ENCODE measurements at places on chromosomes 13 and 19.

- no peak for DNase-seq
Observed at GRCh38 chr13:30382836-30383525, 39.3 kb upstream of the UBE2L5 start.

DNA sequence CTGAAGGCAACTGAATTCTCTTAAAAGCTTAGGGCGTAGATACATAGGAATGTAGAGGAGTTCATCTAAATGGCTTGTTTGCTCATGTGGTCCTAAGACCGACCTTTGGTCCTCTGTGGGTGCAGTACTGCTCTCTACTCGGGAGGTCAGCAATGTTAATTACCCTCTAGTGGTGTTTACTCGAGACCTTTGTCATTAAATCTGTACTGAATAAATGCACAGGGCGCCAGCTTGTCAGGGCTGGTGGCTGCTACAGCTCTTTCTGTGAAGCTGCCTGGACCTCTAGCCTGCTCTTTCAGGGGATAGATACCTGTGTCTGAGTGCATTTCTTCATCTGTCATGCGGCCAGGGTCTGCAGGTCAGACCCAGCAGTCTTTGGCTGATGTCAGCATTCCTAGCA lies 29.2 kb upstream of the MPHOSPH8 start:
- DNase-seq = no peak

GRCh38 chr19:12611361-12611699 lies 610 bp downstream of the ZNF791 start:
- peak; percentile 56 for DNase-seq

DNA sequence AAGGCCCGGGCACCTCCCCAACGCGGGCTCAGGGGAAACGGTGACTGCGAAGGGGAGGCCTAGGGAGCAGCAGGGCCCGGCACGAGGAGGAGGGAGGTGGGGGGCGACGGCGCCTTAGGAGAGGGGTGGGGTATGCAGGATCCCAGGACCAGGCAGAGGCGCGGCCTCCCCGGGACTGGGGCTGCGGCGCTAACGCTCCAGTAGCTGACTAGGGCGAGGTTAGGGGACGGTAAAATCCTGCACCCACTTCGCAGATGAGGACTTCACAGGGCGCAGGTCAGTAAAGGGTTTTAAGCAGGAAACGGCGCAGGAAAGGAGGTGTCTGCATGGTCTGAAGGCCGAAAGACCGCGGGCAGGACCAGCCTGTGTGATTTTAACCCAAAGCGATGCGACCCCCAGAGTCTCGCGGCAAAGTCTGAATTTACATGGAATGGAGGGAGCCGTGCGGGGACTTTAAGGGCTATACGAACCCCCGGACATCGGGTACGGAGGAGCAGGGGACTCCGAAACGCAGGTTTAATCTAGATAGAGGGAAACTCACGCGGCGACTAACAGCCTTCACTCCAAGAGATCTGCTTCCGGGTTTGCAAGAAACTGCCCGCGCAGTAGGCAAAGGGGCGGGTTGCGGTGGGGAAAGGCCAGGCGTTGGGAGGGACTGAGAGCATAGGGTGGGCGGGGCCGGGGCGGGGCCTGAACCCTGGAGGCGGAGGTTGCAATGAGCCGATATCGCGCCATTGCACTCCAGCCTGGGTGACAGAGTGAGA lies at the start of gene ZNF665:
Gene ZNF665 (minus strand): TSS at position 588 of the 764 bp plus-strand sequence. CDS start 10,460 bp downstream, outside the sequence.
- DNase-seq = peak; percentile 65

DNA sequence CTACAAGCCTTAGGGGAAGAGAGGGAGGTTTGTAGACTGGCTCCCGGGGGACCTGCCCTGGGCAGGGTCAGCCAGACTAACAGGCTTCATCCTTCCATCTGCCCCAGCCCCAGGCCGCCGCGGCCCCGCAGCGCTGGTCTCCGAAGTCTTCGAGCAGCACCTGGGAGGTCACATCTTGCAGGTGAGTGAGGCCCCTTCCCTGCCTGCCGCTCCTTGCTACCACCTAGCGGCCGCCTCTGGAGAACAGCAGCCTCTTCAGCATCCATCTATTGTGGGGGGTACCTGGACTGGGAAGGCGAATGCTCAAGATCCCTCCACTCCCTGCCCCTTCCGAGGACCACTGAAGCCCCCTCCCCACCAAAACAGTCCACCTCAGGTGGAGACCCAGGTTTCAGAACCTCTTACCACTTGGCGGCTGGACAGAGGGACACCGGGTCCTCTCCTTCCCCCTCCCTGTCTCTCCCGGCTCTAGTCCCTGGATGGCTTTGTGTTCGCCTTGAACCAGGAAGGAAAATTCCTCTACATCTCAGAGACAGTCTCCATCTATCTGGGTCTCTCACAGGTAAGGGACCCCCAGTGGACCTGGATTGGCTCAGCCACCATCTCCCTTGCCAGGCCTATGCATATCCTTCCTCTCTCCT lies 12.7 kb downstream of the NPAS1 start:
- peak; percentile 16 for DNase-seq
